ENCODE measurements at places on chromosomes 12 and 14.

GRCh38 chr12:41053046-41053445 lies 135.1 kb upstream of the PDZRN4 start:
- DNase-seq = no peak

DNA sequence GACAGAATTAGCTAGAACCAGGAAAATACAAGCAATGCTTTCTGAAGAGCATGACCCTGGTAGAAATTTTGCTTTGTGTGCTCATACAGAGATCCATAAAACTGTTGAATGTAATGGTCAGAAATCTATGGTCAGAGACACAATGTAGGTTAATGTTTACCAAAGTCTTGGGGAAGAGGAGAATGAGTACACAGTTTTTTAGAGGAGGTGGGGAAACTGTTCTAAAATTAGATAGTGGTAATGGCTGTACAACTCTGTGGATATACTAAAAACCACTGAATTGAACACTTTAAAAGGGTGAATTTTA lies 109.5 kb upstream of the ARHGAP5 start:
- DNase-seq = no peak

DNA sequence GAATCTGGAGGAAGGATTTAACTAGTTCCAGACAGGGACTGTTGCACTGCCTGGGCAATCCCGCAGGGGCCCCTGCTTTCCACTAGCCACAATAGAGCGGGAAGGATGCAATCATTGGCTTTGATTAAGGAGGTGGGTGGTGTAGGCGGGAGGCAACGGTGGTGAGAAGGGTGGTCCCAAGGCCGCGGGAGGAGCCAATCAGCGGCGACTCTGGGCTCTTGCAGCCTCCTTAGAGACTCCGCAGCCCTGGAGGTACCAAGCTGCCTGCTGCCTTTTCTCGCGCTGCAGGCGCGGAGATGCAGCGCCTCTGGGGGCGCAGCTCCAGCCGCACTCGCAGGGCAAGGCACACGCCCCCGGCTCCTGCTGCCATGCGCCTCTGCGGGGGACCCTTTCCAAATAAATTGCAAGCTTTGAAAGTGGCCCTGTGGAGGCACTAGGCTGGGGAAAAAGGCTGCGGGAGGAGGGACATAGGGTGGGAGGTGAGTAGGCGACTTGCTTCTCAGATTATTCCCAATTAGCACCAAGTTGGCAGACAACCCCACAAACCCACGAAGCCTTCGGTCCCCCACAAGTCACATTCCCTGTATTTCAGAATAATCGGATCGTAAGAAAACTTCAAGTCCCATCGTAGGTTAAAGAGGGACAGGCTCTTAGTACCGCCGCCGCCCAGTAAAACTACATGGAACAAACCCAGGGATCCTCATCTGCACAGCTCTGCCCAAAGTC lies 858 bp upstream of the KCNA1 start:
- no peak for DNase-seq

DNA sequence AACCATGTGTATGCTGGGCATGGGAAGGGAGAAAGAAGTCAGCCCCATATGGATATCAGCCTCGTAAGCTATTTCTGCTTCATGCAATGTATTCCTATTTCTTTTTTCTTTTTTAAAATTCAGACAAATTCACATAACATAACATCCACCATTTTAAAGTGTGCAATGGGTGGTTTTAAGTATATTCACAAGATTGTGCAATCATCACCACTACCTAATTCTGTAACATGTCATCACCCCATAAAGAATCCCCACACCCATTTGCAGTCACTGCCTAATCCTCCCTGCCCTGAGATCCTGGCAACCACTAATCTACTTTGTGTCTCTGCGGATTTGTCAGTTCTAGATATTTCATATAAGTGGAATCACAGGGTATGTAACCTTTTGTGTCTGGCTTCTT lies 9.5 kb downstream of the POMT2 start:
- DNase-seq = no peak

GRCh38 chr14:53020193-53020932 lies 69.5 kb upstream of the FERMT2 start:
- no peak for DNase-seq

DNA sequence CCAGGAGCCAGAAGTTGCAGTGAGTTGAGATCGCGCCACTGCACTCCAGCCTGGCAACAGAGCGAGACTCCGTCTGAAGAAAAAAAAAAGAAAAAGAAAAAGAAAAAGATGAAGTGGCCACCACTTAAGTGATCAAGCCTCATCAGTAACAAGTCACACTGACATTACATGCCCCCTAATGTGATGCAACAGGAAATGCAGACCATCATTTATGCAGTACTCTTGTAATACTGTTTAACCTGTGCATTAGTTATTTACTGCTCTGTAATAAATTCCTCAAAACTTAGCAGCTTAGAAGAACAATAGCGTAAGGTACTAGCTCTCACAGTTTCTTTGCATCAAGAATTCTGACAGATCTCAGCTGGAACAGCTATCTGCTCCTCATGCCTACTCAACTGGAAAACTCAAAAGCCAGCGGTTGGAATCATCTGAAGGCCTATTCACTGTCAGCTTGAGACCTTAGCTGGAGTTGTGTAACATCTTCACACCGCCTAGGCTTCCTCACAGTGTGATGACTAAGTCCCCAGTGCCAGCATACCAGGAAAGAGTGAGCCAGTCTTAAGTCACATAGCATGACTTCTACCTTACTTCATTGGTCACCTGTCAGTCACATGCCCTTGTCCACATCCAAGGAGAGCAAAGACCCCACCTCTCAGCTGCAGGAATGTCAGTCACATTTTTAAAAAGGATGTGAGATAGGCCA lies 31.5 kb downstream of the EPS8 start:
- no peak for DNase-seq

- DNase-seq = no peak
Measured at GRCh38 chr12:79690142-79690637, 574 bp downstream of the PAWR start.

GRCh38 chr12:12660201-12660600 lies 35.8 kb downstream of the GPR19 start:
- DNase-seq = no peak

- DNase-seq = no peak
Measured at GRCh38 chr12:70415987-70416386, 49.9 kb downstream of the KCNMB4 start.

- DNase-seq = no peak
Measured at GRCh38 chr12:88562151-88562550, 18.1 kb downstream of the KITLG start.

- no peak for DNase-seq
Measured at GRCh38 chr14:76918256-76918781, 92.1 kb downstream of the LRRC74A start.

DNA sequence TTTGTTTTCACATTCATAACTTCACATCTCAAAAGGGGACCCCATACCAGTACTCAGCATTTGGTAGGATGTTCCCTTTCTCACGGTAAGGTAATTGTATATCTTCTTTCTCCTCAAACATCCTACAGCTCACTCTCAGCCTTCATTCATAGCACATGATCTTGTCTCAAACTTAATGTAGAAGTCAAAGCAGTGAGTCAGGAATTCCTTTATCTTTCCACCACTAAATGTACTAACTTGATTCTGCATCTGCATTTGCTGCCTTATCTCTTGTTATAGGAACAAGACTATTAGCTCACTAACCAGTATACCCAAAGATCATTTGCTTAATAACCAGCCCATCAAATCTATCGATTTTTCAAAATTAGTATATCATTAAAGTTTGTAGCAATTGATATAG lies 22.9 kb downstream of the CPSF2 start:
- no peak for DNase-seq

DNA sequence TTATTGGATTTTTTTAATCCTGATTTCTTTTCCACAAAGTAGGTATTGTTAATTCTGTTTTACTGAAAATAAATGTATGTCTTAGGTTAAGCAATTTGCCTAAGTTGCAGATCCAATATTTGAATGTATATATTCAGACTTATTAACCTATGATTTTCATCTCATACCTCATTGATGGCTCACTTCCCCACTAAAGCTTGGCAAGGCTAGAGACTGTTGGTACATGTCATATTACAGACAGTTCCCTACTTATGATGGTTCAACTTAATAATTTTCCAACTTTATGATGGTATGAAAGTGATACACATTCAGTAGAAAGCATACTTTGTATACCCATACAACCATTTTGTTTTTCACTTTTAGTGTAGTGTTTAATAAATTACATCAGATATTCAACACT lies 33.2 kb upstream of the KCNH3 start:
- DNase-seq = no peak

DNA sequence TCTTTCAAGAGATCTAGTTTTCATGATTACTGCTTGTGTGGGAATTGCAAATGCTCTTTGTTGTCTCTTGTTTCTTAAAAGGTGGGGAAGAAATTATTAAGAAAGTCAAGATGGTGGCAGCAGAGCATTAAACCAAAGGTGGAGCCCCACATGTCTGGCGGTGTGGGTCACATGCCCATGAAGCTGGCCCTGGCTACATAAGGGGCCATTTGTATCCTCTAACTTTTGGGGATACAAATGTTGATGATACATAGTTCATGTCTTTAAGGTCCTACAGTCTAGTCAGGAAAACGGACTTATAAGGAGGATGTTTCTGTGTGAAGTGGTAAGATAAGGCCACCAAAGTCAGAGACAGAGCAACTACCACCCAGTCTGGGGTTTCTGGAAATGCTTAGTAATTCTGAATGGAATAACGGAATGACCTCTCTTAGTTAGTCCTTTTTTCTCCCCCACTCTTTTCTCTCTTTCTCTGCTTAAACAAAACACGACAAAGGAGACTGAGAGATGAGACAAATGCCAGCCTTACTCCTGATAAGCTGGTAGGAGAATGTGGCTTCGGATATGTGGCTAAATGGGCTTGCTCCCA lies 39.9 kb upstream of the PTHLH start:
- DNase-seq = no peak

DNA sequence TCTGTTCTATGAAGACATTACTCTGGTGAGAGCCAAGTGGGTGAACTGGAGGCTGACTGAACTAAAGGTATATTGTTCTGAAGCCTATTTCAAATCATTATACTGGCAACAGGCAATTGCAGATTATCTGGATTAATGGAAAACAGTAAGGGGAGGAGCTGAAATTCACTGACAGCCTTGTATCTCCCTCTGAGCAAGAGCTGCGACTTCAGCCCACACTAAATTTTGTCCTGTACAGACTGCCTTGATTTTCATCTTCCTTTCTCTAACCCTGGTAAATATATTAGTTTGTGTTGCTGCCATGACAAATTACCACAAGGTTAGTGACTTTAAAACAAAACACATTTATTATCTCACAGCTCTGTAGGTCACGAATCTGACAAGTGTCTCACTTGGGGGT lies 231.1 kb downstream of the SLC2A13 start:
- no peak for DNase-seq

DNA sequence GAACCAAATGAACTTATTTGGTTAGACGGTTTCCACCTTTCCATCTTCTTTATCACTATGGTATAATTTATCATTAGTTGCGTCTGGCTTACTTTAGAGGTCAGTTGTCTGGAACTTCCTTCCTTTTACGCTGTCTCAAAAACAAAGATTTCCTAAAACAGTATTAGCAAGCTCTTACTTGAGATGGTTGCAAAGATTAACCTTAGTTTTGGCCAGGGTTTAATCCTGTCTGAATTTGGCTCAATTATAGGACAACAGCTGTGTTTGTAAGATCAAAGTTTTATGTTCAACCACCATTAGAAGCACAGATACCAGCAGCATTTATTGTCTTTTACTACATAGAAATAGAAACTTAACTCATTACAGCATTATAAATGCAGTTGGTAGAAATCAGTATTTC lies 7.9 kb upstream of the WASHC3 start:
- no peak for DNase-seq

- DNase-seq = no peak
Measured at GRCh38 chr12:64806593-64807460, 17.6 kb upstream of the TBC1D30 start.

GRCh38 chr12:108257004-108257403 lies 82.1 kb downstream of the CMKLR1 start:
- no peak for DNase-seq

DNA sequence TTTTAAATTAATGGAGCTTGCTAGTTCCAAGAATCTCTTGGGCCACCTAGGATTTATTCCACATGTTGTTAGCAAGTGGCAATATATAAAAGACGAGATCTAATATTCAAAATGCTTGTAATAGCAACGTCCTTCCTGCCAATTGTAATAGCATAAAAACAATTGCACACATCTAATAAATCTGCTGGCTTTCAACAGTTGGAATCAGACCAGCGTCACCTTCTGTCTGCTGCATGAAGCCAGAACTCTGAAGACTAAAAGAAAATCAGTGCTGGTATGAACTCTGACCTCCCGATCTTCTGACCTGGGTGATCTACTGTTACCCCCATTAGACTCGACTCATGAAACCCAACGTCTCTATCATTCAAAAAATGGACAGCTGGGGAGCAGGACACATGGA lies 100.6 kb downstream of the DIO2 start:
- DNase-seq = no peak

DNA sequence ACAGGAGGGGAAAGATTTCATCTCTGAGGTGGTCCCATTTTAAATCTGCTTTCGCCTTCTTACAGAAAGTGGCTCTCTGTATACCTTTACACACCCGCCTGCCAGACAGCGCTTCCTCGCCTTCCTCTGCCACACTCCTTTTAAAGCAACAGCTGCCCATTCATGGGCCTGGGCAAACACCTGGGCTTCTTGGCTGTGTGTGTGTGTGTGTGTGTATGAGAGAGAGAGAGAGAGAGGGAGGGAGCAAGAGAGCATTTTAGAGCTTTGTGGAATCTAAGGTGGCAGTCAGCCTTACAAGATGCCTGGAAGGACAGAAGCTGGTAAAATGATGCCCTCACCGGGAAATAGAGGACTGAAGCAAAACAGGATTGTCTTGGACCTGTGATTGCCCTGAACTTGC lies 20.0 kb downstream of the PTHLH start:
- no peak for DNase-seq

Measured in activated T-helper 9 cell treated with anti-CD3 and anti-CD28 coated beads, Interleukin-2, amount 50 U/mL, for 16 hours (primary cell).